Activated T-helper 1 cell treated with anti-CD3 and anti-CD28 coated beads, Interleukin-2, amount 50 U/mL, for 16 hours (primary cell): ENCODE measurements at places on chromosomes 16 and 17.
A peak's percentile ranks its signal among the peaks of the same experiment; 100 is the strongest.

DNA sequence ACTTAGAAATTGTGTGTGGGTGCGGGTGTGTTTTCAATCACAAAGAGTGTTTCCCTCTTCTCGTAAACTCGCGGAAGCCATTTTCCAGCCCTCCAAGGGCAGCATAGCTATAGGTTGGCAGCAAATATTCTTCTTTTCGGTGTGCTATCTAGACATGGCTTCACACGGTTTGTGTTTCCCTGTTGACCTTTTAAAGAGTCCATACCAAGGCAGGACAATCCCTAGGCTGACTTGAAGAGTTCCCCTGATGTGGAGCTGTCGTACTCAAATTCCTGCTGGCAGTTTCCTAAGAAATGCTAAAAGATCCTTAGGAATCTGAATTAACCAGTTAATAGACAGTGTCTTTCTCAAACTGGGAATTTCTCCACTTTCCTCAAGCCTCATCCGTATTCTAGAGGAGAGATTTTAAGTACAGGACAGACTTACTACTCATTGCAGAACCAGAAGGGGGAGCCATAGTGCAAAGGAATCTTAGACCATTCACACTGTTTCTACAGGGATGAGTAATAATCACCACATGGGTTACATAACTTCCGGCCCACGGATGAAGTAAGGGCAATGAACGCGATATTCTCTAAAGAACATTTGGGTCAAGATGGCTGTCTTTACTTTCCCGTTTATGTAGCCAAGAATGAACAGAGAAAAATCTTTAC, 288.6 kb upstream of the ELAC2 start:
- DNase-seq = no peak

- DNase-seq = peak; percentile 95
These were observed at the start of gene IST1 for GRCh38 chr16:71894921-71895678. TSS of gene IST1 (plus strand) at chr16:71895531. CDS start at chr16:71915641, 20,110 bp downstream.

DNA sequence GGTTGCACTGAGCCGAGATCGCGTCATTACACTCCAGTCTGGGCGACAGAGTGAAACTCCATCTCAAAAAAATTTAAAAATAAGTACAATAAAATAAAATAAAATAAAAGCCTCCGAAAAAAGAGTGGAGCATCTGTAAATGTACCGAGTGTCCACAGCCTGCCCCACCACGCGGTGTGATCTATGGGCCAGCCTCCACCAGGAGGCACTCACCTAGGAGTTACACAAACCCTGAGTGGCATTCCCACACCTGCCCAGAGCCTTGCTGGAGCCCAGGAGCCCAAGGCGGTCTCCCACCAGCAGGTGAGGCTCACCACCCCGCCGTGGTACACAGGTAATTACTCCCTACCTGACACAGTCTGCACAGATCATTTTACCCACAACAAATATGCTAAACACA, 183.2 kb downstream of the ZNF423 start:
- DNase-seq = no peak

- DNase-seq = no peak
These were observed 5.9 kb downstream of the BAIAP2 start for GRCh38 chr17:81040791-81041337.

DNA sequence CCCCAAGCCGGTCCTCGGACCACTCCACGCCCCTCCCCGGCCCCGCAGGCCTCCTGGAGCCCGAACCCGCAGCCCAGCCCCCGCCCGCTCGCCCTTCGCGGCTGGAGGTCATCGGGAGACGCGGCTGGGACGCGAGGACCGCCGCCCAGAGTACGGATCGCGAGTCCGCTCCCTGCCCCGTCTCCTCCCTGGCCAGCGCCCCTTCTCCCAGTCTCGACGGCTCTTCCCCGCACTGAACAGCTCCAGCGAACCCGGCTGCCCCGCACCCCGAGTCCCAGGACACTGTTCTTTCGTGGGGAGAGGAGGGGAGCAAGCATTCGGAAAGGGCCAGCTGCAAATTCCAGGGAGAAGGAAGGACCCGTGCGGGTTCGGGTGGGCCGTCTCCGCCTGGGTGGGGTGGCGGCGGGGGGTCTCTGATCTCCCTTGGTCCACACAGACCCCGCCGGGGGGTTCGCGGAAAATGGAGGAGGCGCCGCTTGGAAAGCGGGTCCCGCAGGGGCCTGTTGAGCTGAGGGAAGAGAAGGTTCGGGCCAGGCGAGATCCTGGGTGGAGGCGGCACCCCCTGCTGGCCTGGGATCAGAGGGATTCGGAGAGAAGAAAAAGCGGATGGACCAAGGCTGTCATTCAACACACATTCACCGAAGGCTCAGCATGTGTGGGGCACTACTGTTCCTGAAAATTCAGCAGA, 632 bp upstream of the RTN4RL1 start:
- DNase-seq = no peak

- DNase-seq = no peak
These were observed 9.5 kb downstream of the PNMT start for GRCh38 chr17:39677542-39678339.

GRCh38 chr17:19867079-19867328, 732 bp downstream of the ULK2 start:
- peak; percentile 13 for DNase-seq

GRCh38 chr17:49692751-49693150, 14.9 kb upstream of the SPOP start:
- no peak for DNase-seq

DNA sequence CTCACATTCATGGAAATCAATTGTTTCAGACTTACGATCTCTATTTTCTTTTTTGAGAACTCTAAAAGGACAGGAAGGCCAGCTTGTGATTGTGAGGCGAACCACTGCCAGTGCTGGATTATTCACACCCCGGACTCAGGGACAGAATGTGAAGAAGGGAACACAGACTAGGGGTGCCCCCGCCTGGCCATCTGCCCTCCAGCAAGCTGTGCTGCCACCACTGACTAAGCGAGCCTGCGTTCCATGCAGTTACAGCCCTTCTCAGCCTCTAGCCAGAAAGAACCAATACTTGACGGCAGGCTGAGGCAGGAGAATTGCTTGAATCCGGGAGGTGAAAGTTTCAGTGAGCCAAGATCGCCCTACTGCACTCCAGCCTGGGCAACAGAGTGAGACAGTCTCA, 2.8 kb downstream of the HAGH start:
- DNase-seq = no peak

- no peak for DNase-seq
These were observed 32.0 kb downstream of the TBX4 start for GRCh38 chr17:61484174-61484573.

GRCh38 chr16:89610108-89610453, 3.4 kb upstream of the DPEP1 start:
- DNase-seq = no peak

DNA sequence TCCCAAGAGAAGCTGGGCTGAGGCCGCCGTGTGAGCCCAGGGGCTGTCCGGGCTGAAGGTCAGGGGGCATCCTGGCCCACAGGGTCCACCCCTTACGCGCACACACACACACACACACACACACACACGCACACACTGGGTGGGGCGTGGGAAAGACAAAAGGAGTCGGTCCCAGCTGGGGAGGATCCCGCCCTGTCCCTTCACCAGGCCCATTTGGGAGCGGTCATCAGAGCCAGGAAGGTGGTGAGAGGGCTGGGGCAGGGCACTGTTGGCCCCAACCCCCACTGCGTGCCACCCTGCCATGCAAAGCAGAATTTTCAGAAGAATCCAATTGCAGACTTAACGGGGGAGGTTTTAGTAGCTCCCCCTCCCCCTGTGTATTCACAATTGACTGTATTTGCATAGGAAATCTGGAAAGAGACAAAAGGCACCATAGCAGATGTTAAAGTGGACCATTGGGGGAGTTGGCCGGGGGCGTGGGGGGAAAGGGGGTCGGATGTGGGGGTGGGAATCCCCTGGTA, 11.3 kb upstream of the CD300A start:
- no peak for DNase-seq

DNA sequence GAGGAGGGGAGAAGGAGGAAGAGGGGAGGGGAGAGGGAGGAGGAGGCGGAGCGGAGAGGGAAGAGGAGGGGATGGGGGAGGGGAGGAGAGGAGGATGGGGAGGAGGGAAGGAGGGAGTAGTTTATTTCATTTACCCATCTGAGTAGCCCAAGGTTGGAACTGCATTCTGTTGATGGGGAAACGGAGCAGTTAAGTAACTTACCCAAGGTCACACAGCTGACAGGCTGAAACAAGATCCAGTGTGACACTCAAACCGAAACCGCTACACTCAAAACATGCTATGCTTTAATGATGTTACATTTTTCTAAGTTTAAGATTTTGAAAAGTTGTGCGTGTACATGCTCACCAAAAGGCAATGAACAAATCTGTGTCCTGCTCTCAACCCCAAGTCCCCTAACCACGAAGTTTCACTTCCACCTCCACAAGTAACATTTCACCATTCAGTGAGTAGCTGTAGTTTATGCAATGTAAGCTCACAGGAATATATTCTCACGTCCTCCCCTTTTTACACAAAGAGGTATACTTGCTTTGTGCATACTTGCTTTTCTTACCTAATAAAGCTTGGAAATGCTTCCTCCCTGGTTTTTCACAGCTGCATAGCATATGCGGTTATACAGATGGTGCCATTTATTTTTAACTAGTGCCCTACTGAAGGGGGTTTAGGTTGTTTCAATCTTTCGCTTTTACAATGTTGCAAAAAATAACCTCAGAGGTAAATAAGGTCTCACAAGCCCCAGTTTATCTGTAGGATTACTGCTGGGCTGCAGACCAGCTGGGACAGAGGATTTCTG, 275.3 kb downstream of the PARN start:
- peak; percentile 5 for DNase-seq

- no peak for DNase-seq
These were observed 438.8 kb upstream of the C16orf82 start for GRCh38 chr16:26627958-26628357.

DNA sequence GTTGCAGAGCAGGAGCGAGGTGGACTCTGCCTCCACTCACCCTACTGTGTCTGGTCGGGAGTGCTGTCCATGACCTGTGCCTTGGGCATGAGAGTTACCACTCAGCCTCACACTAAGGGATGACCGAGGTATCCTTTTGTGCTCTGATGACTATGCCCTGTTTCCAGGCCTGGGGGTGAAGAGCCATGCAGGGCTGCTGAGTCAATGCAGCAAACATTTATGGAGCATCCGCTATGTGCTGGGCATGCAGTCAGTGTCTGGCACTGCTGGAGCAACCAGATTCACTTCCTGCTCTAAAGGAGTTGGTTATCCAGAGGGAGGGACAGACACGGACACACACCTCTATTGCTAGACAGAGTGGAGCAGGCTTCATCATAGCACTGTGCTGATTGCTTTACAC, 7.6 kb upstream of the HNF1B start:
- DNase-seq = no peak

GRCh38 chr17:38440614-38441397, 12.5 kb downstream of the ARHGAP23 start:
- no peak for DNase-seq

DNA sequence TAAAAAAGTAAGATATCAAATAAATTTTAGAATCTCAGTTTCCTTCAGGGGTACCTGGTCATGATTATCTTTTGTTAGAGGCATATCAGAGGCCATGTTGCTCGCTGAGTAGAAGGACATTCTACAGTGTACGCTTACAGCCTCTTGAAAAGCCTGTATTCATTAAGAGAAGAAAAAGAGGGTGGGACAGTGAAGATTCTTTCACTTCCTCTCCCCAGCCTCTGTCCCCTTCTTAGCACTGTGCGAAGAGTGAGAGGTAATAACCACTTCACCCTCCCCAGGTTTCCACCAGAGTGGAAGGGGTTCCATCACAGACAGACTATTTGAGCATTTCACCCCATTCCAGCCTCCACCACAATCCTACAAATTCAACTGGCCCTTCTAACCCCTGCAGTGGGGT, 4.8 kb upstream of the LPO start:
- no peak for DNase-seq

DNA sequence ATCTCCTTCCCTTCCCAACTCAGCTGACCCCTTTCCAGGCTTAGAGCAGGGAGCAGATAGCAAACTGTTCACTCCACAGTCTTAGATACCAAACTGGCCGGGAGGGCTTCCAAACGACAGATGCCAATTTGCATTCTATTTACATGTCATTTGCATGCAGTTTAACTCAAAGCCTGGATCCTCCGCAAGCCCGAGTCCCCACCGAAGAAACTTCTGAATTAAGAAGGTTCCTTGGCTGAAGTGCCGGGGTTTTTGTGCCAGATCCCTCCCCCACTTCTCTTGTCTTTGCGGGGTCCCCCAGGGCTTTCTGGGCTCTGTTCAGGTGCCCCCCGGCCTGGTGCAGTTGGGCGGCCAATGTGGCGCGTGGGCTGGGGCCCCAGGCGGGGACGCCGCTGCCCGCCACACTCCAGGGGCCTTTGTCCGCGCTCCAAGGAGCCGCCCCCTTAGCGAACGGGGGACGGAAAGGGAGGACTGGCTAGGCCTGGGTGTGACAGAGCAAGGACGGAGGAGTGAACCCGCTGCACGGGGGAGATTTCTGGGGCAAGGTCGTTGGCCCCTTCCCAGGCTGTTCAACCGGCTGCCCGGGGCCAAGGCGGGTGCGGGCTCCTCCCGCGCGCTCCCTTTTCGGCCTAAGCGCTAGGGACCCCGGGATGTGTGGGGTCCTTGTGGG, 1.2 kb downstream of the GPRC5B start:
- DNase-seq = no peak

- DNase-seq = no peak
These were observed 29.5 kb downstream of the SBK1 start for GRCh38 chr16:28321700-28322411.

GRCh38 chr16:11668623-11669379, 546 bp downstream of the SNN start:
- DNase-seq = no peak

- no peak for DNase-seq
These were observed 13.4 kb downstream of the FLYWCH1 start for GRCh38 chr16:2924901-2925755.

DNA sequence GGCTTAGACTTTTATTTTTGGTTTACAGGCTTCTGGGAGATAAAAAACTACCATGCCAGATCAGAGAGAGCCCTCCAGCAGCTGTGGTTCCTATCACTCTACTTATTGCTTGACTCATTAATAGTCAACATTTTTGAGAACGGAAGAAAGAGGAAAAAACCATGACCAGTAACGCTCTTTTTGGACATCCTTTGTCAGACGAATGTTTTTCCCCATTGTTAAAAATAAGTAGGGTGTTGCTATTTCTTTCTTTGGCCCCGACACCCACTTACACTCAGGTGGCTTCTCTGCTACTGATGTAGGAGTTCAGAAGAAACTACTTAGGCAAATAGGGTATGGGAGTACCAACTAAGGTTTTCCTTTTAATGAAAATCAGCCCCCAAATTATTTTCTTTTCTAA, 27.5 kb downstream of the TVP23A start:
- DNase-seq = no peak

GRCh38 chr16:72203401-72203800, 31.4 kb upstream of the PMFBP1 start:
- DNase-seq = no peak
